ENCODE measurements at places on chromosomes 4 and X.

DNA sequence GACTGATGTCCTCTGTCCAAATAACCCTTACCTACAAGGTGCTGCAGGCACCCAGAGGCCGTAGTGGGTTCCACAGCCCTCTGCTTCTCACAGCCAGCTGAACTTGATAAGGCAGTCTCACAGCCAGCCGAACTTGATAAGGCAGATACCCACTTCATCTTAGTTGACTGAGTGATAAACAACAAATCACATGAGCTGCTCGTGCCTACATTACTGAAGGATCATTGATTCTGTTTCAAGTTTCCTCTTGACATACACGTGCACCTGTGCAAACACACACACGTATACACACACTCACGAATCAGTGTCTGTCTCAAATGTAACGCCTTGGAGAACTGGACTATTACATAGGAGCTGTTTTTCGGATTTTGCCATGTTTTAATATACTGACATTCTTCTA lies 276.3 kb downstream of the DCTD start:
- H3K4me1 ChIP-seq = no peaks in the 10 kb centered on the region
- H3K36me3 ChIP-seq = no peaks in the 10 kb centered on the region
- no peaks in the 10 kb centered on the region for H3K27me3 ChIP-seq
- no peak for DNase-seq
- H3K27ac ChIP-seq = no peak overlapping the region

DNA sequence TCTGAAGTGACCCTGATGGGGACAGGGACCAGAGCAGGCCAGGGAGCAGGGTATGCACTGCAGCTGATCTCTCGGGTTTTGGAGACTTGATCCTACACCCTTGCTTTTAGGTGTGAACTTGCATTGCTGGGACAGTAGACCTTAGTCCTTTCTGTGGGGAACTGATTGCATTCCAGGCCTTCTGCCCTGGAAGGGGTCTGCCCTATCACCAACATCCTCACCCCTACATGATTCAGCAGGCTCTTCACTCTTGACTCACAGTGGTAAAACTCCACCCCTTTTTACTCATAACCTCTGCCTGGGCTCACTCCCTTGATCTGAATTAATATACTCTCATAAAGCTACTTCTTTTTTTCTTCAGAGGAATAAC lies 6.6 kb upstream of the DDX60L start:
- peaks cover 3% of the 10 kb centered on the region for H3K36me3 ChIP-seq
- H3K4me1 ChIP-seq = peaks cover 16% of the 10 kb centered on the region
- no peak overlapping the region for H3K27ac ChIP-seq
- H3K27me3 ChIP-seq = peaks cover 16% of the 10 kb centered on the region
- no peak overlapping the region for H3K4me3 ChIP-seq

- no peak overlapping the region for H3K4me3 ChIP-seq
- H3K36me3 ChIP-seq = no peaks in the 10 kb centered on the region
- DNase-seq = no peak
- no peaks in the 10 kb centered on the region for H3K4me1 ChIP-seq
- no peaks in the 10 kb centered on the region for H3K27me3 ChIP-seq
These were observed 185.9 kb downstream of the CFAP299 start for GRCh38 chr4:80521438-80521837.

DNA sequence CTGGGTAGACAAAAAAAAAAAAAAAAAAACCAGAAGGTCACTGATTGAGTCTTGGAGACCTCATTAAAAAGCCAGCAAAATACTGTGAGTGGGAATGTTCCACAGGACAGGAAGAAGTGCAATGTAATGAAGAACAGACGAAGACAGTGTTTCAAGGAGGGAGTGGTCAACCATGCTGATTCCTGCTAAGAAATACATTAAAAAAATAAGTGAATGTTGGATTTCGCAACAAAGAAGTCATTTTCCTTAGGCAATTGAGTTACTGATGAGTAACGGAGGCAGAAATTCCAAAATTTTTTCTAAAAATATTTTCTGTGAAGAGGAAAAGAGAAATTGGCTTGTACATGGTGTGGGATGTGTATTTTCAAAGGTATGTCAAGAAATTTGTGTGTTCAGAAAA lies 94.3 kb upstream of the FAM47B start:
- no peaks in the 10 kb centered on the region for H3K4me1 ChIP-seq
- no peaks in the 10 kb centered on the region for H3K36me3 ChIP-seq
- H3K27ac ChIP-seq = no peak overlapping the region
- H3K27me3 ChIP-seq = no peaks in the 10 kb centered on the region
- DNase-seq = no peak

DNA sequence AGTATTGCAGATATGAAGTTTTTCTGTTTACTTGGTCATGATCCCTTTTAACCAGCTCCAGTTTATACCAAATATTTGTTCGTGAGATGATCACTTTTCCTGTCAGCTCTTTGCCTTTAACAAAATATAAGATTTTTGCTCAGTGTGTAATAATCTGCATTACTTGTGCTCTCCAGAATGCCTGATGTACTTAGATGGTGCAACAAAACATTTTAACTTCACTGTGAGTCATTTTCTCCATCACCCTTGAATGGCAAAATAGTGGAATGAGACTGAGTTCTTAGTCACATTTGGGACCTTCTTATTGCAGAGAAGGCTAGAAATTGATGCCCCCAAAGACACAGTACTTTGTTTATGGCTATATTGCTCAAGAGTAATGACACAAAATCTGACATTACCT lies 252.0 kb downstream of the FRMPD4 start:
- no peak overlapping the region for H3K4me3 ChIP-seq
- no peaks in the 10 kb centered on the region for H3K36me3 ChIP-seq
- no peak for DNase-seq

DNA sequence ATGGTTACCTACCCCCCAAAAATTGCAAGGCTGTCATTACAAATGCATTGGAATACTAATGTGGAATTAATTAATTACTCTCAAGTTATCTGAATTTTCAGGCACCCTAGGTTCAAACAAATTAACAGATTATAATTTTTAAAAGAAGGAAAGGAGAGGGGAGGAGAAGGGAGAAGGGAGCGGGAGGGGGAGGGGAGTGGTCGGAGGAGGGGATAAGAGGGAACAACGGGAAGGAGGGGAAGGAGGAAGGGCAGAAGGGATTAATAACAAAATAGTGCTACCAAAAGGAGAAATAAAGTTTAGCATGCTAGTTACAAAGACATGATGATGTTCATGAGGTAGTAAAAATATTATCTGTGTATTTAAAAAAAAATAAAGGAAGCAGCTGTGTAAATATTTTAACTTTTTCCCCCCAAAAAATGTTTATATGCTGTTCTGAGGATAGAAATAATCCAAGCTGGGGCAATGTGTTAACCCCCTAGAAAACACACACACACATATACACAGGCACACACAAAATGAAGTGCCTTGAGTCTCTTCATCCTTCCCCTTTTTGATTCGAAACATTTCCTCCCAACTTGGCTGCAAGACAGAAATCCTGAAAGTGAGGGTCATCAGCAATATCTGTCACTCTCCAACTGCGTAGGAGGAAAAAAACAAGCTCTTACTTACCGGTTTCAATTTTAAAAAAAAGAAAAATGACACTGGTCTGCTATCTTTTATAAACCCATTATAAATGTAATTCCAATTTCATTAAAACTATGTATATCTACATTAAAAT lies 58.8 kb downstream of the PPP3CA start:
- no peak overlapping the region for H3K4me3 ChIP-seq
- H3K27ac ChIP-seq = no peak overlapping the region
- no peaks in the 10 kb centered on the region for H3K27me3 ChIP-seq

DNA sequence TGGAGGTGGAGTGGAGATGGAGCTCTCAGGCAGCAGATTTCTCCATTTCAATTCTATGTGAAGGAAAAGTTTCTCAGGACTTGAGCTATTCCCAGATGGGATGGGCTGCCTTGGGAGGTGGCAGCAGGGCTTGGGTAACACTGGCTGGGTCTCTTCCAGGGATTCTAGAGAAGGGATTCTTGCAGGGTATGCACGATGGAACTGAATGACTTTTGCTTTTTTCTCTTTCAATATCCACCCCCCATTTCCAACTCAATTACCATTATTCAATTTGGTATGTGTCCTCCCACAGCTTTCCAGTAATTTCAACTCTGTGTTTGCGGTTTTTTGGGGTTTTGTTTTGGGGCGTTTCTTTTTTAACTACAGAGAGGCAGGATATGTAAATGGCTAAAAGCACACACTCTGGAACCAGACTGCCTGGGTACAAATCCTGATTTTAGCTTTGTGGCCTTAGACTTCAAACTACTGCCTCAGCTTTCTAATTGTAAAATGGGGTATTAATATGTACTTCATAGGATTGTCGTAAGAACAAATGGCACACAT lies 228.8 kb downstream of the EVC2 start:
- H3K4me3 ChIP-seq = no peak overlapping the region
- H3K27me3 ChIP-seq = no peaks in the 10 kb centered on the region
- no peaks in the 10 kb centered on the region for H3K4me1 ChIP-seq
- H3K36me3 ChIP-seq = no peaks in the 10 kb centered on the region

DNA sequence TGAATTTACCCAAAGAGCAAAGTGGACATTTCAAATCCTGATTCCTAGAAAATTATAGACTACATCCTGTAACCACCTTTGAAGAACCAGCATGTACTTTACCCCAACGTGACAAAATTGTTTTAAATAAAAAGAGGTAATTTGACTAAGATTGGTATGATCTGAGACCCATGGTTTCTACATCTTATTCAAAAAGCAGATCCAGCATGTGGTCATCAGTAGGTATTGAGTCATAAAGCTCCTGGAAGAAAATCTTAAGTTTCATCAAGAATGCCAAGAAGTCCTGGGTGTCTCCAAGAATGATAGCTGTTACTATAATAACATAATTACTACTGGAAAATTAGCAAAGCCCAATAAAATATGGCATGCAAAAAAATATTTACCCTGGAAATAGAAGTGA lies 61.8 kb downstream of the NFKB1 start:
- DNase-seq = no peak
- no peaks in the 10 kb centered on the region for H3K27me3 ChIP-seq
- no peak overlapping the region for H3K4me3 ChIP-seq
- peaks cover 60% of the 10 kb centered on the region for H3K4me1 ChIP-seq
- H3K27ac ChIP-seq = no peak overlapping the region

DNA sequence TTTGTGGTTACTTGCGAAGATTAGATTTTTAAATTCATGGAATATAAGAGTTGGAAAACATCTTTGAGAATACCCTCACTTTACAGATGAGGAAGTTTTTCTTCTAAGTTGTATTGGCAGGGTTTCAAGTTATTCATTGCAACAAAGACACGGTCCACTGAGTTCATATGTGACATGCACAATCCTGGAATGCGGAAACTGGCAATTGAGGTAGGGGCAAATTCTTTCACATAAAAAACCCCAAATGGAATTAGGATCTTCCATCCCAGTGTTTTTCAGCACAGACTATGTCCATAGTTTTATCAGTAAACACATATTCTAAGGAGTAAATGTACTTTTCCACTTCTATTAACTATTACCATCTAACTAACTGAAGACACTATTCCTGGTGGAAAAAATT lies 81.8 kb upstream of the NAP1L5 start:
- DNase-seq = no peak
- peaks cover 3% of the 10 kb centered on the region for H3K27me3 ChIP-seq
- H3K36me3 ChIP-seq = peaks cover 3% of the 10 kb centered on the region
- H3K4me1 ChIP-seq = no peaks in the 10 kb centered on the region
